ENCODE measurements at places on chromosomes 5 and 9.

DNA sequence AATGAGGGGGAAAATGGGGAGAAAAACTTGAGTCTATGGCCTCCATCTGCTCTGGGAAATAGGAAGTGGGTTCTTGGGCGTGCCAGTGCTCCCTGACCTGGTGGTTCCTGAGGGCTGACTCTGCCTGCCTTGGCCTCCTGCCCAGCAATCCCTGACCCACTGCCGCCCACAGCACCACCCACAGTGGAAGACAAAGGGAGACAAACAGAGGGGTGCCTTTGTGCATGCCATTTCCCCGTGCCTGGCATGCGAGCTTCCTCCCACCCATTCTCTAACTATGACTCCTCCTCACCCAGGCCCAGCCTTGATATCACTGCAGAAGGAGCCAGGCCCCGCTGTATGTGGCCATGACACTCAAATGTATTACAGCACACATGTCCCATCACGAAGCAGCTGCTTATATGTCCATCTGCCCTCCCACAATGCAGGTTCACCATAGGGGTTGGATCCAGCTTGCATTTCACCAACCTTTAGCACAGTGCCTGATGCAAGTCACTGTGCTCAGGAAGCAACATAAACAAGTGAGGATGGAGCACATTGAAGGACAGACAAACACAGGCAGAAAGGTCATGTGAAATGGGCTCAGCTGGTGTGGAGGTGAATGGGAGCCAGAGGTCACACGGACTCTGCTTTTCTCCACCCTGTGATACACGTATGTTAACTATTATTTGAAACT is 84.4 kb downstream of the ADRB2 start:
- DNase-seq = no peak

- no peak for DNase-seq
These were observed 95.3 kb downstream of the AUH start for GRCh38 chr9:91266448-91266847.

GRCh38 chr9:127706836-127707241 is at the start of gene CFAP157:
Gene CFAP157 (plus strand): TSS chr9:127706988. CDS start chr9:127707032, 44 bp downstream.
- no peak for DNase-seq

DNA sequence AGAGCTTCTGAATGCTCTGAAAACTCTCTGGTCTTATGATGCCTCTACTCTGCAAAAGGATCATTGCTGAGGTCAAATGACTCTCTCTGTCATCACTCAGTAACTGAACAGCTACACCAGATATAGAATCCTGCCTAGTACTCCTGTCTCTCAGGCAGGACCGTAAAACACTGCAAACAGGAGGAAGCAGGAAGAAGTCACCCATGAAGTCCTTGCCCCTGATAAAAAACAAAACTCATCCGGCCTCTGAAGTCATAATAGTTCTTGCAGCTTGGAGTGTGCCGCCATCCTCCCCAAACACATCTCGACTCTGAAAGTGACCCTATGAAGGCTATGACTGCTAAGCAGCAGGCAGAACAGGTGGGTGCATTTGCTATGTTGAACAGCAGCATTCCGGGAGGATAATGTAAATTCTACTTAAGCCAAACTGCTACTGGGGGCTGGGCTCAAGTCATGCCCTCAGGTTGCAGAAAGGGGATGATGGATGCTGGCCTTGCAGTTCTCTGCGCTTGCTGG is 81.9 kb upstream of the FAM169A start:
- no peak for DNase-seq

DNA sequence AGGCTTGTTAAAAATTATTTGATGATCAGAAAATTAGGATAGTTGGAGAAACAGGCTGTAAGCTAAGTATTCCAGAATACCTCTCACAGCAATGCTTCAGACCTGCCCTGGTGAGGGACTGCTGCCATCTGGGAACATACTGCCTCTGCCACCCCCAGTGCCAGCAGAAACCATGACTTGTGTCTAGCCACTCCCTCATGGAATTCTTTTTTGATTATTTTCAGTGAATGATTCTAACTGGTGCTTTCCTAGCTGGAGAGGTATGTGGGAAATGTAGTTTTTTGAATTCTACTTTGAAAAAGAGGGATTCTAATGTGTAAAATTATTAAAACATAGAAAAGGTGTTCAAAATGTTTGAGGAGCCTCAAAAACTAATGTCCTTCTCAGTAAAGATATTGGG is 126.3 kb downstream of the HMHB1 start:
- DNase-seq = no peak

GRCh38 chr5:84565866-84566265 is 181.2 kb upstream of the EDIL3 start:
- no peak for DNase-seq

- no peak for DNase-seq
These were observed 147.1 kb downstream of the RXRA start for GRCh38 chr9:134473141-134474054.

GRCh38 chr9:36470643-36471290 is 70.7 kb upstream of the RNF38 start:
- DNase-seq = peak; percentile 62

- DNase-seq = no peak
These were observed 16.5 kb upstream of the SPATA9 start for GRCh38 chr5:95699337-95699736.

- DNase-seq = no peak
These were observed 24.4 kb upstream of the SH3RF2 start for GRCh38 chr5:145912019-145912418.

GRCh38 chr5:146813346-146814157 is 65.0 kb downstream of the PPP2R2B start:
- no peak for DNase-seq

- DNase-seq = peak; percentile 0
These were observed 409.5 kb downstream of the ARHGEF28 start for GRCh38 chr5:74035521-74035937.

DNA sequence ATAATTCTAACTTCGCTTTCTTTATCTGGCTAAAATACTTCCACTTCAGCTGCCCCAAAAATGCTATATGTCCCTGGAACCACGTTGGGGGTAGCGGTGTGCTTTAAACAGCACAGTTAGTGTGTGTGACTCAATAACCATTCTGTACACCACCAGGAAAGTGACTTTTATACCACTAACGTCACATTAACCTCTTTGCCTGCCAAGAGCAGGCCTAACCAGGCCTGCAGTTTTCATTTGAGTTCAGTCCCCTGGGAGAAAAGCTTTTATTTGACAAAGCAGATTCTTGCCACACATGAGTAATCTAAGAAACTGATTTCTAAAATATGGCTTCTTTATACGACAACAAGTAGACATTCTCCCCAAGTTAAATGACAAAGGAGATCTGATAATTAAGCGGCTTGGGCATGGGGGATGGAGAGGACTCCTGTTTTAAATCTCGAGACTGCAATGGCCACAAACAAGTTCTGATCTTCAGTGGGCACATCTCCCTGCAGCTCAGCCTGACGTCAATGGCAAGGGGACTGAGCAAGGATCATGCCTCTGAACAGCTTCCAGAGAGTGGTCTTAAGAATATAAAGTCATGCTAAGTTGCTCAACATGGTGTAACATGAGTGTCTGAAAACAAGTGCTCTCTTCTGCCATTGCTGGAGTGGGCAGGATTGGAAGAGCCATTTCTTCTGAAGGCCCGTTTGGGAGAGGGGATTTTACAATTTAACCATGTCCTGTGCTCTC is 91.8 kb downstream of the GLIS3 start:
- no peak for DNase-seq

GRCh38 chr9:110809038-110809595 is 140.5 kb downstream of the MUSK start:
- DNase-seq = no peak

- DNase-seq = no peak
These were observed 752.1 kb downstream of the DTWD2 start for GRCh38 chr5:118236108-118236849.

DNA sequence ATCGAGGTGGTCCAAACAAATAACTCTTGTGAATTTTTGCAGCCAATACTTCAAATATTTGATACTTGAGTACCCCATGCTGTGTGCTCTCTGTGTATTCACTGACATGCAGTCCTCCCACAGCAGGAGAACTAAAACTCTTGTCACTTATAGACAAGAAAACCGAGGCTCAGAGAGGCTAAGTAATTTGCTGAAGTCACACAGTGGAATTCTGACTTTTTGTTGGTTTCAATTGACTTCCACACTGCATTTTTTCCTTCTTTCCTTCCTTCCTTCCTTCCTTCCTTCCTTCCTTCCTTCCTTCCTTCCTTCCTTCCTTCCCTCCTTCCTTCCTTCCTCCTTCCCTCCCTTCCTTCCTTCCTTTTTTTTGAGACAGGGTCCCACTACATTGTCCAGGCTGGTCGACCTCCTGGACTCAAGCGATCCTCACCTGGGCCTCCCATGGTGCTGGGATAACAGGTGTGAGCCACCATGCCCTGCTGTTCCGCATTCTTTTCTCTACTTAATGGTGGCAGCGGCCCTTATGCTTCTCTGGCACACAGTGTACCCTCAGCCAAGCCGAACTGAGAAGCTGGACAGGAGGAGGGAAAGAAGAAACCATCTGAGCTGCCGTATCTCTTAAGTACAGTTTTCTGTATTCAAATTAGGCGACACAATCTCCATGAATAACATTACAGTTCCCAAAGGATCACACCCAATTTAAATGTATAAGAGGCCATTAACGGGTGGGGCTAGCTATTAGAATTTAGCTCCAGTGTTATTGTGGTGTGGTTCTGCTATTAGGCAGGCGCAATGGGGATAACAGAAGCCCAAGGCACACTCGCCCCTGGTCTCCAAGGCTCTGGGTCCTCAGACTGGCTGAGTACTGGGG is 38.4 kb upstream of the GRHPR start:
- DNase-seq = no peak

GRCh38 chr9:125580701-125581286 is 126.2 kb downstream of the MAPKAP1 start:
- no peak for DNase-seq

DNA sequence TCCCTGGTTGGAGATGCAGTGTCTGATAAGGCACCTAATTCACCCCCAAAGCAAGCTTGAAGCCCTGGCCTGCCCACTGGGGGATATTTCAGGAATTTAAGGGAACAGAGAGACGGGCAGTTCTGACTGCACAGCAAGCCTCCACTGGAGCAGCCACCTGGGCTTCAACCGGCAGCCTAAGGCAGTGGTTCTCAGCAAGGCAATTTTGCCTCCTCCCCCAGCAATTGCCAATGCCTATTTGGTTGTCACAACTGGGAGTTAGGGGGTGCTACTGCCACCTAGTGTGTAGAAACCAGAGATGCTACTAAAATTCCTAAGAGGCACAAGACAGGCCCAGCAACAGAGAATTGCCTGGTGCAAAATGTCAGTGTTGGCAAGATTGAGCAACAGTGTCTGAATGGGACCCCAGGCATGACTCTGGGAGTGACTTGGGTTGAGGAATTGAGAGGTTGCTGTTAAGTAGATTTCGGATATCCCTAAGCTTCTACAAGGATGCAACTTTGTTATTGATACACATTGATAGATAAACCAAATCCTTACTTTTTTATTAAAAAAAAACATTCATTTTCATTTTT is 58.7 kb upstream of the CTSL start:
- DNase-seq = no peak

DNA sequence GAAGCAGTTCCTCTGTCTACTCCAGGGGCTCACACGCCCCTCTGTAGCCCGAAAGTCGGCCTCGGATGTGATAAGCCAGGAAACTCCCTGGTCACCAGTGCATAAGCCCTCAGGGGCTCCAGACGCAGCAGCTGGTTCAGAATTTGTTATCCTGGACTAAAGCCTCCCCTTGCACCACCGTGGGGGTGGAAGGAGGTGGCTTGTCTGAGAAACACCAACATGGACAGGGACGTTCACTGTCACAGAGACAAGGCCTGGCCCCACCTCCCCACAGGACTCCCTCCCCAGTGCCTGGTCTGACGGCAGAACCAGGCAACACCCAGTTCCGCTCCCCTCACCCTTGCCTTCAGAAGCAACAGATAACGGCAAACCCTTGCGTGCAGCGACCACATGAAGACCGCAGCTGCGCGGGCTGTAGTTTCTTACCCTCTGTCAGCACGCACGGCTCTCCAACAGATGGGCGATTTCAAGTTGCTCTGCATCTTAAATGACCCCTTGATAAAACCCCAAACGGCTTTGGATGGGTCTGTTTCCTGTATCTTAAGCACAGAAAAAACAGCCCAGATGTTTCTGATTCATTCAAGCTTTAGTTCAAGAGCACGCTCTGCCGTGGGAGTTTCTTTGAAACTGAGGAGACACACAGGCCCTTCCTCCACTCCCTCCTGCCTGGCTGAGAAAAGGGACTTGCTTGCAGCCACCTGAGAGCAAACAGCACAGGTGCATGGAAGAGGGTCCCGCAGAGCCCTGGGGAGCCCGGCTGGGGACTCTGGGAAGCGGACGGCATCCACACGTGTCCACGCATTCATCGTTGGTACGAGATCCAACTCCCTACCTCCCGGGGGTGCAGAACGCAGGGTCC is 44.7 kb upstream of the NKD2 start:
- peak; percentile 17 for DNase-seq

GRCh38 chr5:156350256-156350655 is 23.3 kb downstream of the SGCD start:
- no peak for DNase-seq

DNA sequence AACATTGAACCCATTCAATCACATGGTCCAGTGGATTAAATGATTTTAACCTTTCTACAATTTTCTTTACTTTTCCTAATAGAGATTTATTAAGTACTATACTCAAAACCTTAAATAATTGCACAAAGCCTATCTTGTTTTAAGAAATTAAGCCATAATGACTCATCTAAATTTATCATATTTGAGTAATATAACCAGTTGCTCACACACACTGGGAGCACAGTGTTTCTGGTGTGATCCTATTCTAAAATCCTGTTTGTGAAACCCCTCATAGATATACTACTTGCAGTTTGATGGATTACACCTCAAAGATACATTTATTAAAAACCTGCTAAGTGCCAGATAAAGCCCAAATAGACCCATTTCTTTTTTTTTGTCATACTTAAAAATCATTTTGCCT is 668.3 kb upstream of the CDH18 start:
- DNase-seq = no peak

DNA sequence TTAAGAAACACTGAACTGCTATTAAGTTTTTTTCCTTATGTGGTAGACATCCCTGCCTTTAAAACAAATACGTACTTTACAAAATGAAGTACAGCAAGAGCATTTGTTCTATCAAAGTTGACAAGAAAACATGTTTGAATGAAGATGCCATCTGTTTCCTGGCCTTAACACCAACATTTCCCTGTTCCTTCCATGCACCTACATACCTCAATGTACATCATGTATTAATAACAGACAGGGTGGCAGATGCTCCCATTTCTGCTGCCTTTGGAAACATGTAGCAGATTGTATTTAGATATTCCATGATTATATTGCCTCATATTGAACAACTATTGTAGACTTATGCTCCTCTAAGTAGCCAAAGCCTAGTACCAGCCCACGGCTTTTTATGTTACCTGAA is 104.4 kb downstream of the PJA2 start:
- no peak for DNase-seq

GRCh38 chr5:104048231-104048630 is 485.6 kb upstream of the NUDT12 start:
- DNase-seq = no peak

DNA sequence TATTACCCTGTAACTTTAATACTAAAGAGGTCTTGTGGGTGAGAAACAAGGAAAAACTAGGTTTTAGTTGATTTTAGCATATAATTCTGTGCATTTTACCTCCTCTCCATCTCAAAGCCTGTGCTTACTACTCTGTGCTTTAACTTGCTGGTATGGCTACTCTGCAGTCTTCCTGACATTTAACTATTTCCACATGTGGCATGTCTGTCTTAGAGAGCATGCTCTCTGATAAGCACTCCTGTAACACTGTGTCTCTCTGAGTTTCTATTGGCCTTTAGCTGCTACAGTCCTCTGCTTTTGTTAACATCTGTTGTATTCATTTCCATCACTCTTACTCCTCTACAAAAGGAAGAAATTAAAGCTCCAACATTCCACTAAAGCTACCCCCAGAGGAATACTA is 418.3 kb downstream of the RAB3C start:
- no peak for DNase-seq

All from CD4-positive, alpha-beta T cell treated with Interleukin-1 beta for 1 hour (primary cell).